ENCODE measurements at places on chromosomes 16 and 17.
A peak's percentile ranks its signal among the peaks of the same experiment; 100 is the strongest.

DNA sequence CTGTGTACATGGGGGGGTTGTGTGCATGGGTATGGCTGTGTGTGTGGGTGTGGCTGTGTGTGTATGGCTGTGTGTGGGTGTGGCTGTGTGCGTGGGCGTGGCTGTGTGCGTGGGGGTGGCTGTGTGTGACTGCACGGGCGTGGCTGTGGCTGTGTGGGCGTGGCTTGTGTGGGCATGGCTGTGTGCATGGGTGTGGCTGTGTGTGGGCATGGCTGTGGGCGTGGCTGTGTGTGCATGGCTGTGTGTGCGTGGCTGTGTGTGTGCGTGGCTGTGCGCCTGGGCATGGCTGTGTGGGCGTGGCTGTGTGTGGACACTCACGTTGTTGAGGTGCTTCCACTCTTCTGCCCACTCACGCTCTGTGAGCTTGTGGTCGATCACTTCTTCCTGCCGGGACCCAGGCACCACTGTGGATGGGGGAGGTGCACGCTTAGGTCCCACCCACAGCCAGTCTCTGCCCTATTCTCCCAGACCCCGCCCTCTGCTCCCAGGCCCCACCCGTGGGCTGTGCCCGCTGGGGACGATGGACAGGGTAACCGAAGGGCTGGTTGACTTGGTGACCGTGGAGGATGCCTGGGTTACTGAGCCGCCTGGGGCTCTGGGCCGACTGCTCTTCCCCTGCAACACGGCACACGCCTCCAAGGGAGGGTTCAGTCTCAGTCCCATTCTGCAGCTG, 16.0 kb upstream of the PABPN1L start:
- DNase-seq, result no peak

DNA sequence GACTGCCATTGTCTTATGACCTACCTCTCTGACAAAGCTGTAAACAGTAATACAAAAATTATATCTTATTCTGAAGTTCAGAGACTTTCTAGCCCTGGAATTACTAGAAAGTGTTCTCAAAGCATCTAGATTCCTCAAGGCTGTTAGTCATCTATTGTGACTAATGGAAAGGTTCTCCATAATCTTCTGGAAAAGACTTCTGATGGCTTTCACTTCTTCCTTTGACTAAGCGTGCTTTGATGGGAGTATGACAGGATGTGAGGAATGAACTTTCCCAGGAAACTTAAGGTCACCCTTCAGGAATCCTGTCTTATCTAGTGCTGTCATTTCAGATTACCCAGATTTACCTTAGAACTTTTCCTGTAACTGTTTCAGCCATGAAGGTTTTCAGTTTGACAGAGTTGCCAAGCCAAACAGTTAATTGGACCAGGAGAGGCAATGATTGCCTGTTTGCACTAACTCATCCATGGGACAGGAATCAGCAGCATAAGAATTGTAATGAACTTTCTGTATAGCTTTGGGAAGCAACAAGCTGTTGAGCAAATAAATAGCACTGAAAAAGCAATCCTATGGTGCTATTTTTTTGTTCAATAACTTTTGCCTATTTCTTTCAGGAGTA, 43.5 kb downstream of the AP2B1 start:
- no peak for DNase-seq

DNA sequence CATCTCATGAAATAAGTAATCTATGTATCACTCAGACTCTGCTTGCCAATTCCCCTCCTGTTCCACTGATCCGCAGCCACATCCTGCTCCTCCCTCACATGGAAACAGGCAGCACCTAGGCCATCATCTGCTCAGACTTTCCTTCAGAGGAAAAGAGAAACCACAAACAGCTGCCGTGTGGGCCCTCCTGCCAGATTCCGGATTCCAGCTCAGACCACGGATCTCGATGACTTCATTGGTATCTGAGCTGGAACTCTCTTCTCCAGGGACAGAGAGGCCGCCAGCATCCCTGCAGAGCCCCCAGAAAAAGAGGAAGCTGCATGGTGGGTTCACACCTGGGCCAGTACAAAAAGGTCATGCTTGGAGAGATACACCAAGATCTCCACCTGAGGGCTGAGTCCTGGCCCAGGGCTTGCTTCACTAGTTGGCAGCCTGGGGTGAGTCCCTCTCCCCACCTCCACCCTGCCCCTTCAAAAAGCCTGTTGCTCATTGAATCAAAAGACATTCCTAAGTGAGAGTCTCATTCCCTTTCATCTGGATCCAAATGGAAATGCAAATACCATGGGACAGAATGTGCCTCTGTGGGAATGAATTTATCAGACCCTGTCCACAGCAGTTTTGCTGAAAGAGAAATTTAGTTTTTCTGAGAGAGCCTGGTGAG, 47.2 kb downstream of the HOXB1 start:
- DNase-seq, result no peak

GRCh38 chr16:87327798-87328495, 10.8 kb upstream of the C16orf95 start:
- DNase-seq, result peak; percentile 7

DNA sequence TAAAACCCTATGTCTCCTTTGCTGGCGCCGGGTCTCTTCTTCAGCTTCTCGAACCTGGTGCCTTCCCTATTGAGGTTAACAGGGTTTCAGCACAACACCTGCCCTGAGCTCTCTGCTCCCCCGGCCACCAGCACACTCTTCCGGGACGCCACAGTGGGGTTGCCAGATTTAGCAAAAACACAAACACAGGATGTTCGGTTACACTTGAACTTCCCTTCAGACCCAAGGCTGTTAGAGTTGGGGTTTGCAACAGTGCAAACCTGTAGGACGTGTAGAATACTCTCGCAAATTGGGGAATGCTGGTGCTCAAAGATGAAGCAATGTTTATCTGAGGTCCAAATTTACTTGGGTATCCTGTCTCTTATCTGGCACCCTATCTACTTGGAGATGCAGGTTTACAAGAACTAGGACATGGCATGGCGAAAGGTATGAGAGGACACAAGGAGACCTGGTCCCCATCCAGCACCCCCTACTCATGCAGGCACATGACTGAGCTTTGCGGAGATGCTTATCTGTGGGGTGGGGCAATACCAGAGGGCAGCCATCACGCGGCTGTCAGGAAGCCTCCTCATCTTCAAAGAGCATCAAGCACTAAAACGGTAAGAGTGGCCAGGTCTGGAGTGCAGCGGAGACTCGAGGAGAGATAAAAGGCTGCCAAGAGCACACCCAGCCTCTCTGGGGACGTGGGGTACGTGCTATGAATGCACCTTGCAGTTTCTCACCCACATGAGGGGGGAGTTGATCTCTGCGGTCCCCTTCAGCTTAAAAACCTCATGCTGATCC, 52.8 kb downstream of the SDK2 start:
- DNase-seq, result no peak

- DNase-seq, result no peak
Measured at GRCh38 chr16:23976524-23976923, 140.7 kb downstream of the PRKCB start.

DNA sequence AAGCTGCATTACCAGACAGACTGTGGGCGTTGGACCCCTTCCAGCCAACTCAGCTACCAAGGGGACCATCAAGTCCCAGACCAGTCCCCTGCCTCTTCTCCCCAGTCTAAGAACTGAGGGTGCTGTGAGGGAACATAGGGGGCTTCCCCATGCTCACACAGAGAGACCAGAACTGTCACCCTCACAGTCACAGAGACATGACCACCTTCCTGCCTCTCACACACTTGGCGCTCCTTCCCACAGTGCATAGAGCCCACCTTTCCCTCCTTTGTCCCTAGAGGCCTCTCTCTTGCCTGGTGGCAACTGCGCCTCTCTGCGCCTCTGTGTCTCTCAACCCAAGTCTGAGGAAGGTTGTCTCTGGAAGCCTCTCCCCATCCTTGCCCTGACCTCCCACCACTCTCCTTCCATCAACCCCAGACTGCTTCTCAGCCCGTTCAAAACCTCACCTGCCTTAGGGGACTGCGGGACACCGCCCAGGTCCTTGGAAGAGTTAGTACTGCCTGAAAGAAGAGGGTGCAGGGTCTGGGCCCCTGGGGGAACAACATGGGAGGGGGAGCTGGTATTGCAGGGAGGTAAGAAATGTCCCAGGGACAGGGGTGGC, 6.1 kb upstream of the LHX1 start:
- DNase-seq, result no peak

- no peak for DNase-seq
Measured at GRCh38 chr16:4011225-4011939, 104.9 kb downstream of the ADCY9 start.

DNA sequence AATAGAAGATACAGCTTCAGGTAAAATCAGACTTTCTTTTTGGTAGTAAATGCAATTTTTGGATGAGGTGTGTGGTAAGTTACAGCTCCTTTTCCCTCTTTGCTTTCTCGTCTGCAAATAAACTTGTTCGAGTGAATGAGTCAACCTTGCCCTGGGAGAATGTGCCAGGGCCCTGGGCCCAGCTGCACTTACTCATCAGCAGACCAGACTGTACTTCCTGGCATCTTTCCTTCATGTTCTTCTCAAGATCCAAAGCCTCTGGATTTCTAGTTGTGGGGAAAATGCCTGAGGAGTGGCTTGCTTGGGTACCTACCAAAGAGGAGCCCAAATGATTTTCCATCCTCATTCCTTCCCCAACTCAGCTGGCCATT, 5.4 kb upstream of the G6PC1 start:
- DNase-seq, result no peak

DNA sequence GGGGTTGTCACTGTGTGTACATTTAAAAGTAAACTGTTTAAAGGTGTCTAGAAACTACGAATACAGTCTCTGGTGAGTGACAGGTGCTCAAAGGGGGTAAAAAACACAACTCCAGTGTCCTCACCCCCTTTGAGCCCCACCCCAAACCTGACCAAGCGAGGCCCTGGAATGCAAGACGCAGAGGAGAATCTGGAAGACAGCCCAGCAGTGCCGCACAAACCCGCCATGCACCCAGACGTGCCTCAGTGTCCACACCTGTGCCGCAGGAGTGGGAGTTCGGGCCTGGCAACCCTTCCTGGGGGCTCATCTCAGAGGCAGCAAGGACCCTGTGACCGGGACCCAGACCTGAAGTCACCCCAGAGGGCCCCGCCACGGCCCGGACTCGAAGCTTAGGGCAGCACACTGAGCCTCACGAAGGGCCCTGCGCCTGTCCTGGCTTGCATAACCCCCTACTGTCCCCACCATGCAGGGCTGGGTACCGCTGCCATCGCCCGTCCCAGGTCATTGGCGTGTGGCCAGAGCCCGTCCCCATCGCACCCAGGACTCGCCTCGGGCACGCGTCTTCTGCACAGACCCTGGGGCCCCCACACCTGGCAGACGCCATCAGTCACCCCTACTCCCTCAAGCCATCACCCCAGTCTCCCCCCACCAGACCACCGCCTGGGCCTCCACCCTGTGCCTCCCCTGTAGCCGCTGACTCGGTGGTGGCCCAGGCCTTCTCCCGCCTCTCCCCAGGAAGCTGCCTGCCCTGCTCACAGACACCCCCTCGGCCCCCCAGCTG, 33.0 kb upstream of the ZC3H18 start:
- DNase-seq, result no peak

- no peak for DNase-seq
Measured at GRCh38 chr16:58098207-58099096, 30.7 kb downstream of the CFAP20 start.

- peak; percentile 86 for DNase-seq
Measured at GRCh38 chr17:39547713-39548478, 59.8 kb downstream of the NEUROD2 start.

DNA sequence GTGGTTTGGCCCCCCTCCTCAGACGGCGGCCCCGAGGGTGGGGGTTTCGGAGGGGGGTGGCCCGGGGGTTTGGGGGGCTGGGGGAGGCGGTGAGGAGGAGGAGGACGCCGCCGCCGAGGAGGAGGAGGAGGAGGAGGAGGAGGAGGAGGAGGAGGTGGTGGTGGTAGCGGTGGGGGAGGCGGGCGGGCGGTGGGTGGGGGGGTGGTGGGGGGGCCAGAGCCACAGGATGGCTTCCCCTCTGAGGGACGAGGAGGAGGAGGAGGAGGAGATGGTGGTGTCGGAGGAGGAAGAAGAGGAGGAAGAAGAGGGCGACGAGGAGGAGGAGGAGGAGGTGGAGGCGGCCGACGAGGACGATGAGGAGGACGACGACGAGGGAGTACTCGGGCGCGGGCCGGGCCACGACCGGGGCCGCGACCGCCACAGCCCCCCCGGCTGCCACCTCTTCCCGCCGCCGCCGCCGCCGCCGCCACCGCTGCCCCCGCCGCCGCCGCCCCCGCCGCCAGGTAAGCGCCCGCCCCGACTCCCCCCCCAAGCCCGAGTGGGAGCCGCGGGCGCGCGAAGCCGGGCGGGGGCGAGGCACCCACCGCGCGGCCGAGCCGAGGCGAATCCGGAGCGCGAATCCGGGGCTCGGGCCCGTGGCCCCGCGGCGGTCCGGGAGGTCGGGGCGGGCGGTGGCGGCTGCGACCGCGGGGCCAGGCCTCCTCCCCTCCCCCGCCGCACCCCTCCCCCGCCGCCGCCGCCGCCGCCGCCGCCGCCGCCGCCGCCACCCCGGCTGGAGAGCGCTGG, 3.8 kb upstream of the CHD3 start:
- peak; percentile 32 for DNase-seq

DNA sequence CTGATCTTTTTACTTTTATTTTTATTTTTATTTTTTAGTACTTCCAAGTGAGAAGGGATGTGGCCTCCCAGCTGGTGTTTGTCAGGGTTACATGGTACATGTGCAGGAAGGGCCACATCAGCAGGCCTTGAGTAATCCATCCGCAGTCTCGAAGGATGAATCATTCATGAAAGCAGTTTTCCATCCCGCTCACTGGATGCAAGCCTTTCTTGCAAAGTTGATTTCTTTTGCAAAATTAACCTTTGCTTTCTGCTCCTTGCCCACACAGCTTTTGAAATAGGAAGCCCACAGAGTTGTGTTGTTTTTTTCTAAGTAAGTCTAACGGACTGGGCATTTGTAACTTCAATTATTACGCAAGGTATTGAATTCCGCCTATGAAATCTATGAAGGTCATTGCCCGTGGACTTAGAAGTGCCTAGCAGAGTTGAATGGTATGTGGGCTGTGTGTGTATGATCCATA, 157.4 kb downstream of the PRKCA start:
- no peak for DNase-seq

GRCh38 chr17:38893113-38893512, 23.3 kb downstream of the LASP1 start:
- DNase-seq, result no peak

- peak; percentile 30 for DNase-seq
Measured at GRCh38 chr16:58661199-58661830, 23.3 kb downstream of the SLC38A7 start.

DNA sequence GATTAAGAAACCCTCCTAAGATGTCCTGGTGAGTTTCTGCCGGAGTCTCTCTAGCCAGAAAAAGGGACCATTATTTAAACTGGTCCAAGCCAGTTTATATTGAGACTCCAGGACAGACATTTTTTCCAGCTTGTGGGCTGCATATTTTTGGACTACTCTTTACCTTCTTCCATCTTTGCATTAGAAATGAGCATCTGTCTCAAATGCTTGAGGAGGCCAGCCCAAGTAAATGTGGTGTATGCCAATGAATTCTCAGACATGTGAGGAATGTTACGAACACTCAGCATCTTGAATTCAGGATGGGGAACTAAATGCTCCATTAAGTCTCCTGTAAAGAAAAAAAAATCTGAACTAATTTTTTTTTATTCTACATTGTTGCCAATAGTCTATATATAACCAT, 18.4 kb downstream of the TUBD1 start:
- DNase-seq, result no peak

DNA sequence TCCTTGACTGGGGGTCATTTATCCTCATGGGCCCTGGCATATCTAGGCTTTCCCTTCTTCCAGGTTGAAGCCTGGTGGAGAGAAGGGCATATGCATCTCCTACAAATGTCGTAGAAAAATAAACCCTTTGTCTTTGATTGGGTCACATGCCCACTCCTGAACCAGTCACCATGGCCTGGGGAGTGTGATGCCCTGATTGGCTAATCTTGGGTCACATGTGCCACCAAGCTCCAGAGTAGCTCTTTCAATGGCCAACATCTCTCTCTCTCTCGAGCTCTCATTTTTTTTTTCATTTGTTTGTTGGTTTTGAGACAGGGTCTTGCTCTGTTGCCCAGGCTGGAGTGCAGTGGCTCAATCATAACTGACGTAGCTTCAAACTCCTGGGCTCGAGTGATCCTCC, 5.6 kb upstream of the XPO6 start:
- no peak for DNase-seq

All from glutamatergic neuron (in vitro differentiated cells).